NAMALWA (cell line): ENCODE measurements at places on chromosomes 16 and 17.

- no peak for DNase-seq
Observed at GRCh38 chr16:47043200-47043599, 69.7 kb upstream of the DNAJA2 start.

- no peak for DNase-seq
Observed at GRCh38 chr16:84561291-84561690, 56.6 kb downstream of the COTL1 start.

DNA sequence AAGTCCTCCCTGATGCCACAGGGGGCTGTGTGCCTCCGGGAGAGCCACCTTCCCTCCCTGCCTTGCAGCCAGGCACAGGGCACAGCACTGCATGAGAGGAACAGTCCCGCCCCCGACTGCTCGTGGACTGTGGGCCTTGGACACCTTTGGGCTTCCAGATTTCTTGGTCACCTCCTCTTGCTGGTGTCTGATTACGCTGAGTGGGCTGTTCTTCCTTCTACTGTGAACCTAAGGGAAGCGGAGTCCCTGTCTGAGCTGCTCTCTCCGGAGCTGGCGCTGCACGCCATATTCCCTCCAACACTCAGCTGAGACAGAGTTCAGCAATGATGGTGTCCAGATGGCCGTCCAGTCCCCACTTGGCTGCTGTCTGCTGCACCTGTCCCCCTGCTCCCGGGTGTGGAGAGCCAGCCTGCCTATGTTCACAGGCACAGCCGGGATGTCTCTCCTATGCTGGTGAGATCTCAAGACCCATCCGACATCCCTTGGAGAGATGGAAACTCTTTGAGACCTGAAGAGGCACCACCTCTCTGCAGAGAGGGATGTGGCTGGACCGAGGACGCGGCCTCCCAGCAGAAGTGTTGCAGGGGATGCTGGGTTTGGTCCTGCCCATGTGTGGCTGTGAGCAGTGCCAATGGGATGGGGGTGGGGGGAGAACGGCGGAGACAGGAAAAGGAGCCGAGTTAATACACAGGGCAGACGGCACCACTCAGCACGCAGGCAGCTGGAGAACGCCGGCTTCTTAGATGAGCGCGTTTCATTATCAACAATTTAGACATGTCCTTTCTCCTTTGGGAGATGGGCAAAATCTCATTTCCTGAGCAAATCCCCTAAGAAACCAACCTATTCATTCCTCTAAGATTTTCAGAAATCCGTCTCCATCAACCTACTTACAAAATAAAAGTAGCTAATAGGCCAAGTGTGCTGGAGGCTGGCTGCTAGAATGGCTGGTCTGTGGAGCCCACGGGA is 171.9 kb downstream of the ENGASE start:
- no peak for DNase-seq

DNA sequence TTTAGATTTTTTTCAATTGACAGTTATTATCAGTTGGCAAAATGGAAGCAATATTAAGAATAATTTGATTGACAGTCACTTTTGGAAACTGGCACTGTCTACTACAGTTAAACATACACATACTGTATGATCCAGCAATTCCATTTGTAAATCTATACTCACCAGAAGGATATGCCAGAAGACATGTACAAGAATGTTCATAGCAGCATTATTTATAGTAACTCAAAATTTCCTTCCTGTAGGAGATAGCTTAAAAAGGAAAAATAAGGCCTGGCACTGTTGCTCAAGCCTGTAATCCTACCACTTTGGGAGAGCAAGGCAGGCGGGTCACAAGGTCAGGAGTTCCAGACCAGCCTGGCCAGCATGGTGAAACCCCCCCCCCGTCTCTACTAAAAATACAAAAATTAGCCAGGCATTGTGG is 89.3 kb downstream of the VMP1 start:
- DNase-seq: no peak

DNA sequence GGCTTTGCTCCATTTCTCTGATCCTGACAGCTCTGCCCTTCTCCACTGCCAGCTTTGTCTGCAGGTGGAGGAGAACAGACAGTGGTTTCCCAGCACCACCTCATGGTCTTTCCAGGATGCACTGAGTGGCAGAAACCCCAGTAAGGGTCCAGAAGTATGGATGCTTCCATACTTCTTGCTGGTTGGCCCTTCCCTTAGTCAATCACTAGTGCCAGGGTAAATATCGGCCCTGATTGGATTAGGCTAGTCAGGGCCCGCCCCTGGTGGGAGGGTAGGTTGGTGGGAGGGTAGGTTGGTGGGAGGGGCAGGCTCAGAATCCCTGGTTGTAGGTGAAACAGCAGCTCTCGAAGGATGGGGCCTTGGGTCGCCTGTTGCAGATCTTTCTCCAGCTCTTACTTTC is 10.2 kb downstream of the RNF213 start:
- peak; percentile 67 for DNase-seq

DNA sequence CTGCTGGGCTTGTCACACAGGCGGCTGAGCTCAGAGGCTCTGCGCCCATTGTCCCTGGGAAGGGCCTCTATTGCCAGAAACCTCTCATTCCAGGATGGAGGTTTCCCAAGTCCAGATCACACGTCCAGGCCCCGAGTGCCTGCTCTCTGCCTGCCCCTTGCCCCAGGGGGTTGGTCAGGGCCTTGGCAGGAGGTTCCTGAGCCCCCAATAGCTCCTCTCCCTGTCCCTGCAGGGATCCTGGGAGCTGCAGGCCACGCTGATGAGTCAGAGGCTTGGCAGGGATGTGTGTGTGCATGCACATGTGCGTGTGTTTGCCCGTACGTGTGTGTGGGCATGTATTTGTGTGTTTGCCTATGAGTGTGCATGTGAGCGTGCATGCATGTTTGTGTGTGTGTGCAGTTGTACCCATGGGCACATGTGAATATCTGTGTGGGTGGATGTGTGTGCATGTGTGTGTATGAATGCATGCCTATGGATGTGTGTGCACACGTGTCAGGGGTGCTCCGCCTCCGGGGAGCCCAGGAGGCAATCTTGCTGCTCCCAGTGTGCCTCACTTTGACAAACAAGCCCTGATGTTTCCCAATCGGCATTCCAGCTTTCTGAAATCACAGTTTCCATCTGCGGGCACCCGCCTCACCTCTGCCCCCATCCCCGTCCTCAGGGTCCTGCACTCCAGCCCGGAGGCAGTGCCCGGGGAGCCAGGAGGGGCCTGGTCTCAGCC is 98.4 kb upstream of the GSE1 start:
- DNase-seq: no peak

- no peak for DNase-seq
Observed at GRCh38 chr17:41456204-41456603, 11.0 kb downstream of the KRT32 start.
